Activated CD4-positive, alpha-beta T cell treated with anti-CD3 and anti-CD28 coated beads, Interleukin-2, amount 10 ng/mL, durations not matched to agents 7 days and 5 days (primary cell): ENCODE measurements at places on chromosomes 5 and 9.
A peak's percentile ranks its signal among the peaks of the same experiment; 100 is the strongest.

DNA sequence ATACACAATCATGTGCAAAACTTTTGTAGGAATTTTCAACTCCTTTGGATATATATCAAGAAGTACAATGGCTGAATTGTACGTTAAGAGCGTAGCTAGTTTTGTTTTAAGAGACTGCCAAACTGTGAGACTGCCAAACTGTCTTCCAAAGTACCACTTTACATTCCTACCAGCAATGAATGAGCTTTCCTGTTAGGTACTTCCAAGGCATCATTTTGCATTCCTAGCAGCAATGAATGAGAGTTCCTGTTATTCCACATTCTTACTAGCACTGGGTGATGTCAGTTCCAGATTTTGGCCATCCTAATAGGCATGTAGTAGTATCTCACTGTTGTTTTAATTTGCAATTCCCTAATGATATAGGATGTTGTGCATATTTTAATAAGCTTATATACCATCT, 219.3 kb downstream of the KCNN2 start:
- no peak for DNase-seq

GRCh38 chr5:139639619-139640380, 8.3 kb upstream of the CXXC5 start:
- no peak for DNase-seq

- DNase-seq, result no peak
Measured at GRCh38 chr5:97096191-97096590, 46.2 kb downstream of the LIX1 start.

DNA sequence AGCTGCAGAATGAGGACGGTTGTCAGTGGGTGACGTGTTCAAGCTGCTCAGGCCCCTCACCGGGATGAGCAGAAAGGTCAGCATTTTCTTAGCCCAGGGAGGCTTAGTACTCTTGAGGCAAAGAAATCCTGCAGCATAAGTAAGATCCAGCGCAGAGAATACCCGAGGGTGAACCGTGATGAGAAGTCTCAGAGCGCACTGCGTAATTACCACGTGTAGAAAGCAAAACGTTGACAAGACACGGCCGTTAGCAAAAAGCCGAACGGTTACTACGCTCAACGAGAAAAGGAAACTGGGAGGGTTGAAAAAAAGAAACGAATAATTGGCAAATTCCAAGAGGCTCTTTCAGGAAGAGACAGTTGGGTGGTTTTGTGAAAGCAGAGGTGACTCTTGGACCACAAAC, 104.0 kb downstream of the COL23A1 start:
- DNase-seq, result no peak

DNA sequence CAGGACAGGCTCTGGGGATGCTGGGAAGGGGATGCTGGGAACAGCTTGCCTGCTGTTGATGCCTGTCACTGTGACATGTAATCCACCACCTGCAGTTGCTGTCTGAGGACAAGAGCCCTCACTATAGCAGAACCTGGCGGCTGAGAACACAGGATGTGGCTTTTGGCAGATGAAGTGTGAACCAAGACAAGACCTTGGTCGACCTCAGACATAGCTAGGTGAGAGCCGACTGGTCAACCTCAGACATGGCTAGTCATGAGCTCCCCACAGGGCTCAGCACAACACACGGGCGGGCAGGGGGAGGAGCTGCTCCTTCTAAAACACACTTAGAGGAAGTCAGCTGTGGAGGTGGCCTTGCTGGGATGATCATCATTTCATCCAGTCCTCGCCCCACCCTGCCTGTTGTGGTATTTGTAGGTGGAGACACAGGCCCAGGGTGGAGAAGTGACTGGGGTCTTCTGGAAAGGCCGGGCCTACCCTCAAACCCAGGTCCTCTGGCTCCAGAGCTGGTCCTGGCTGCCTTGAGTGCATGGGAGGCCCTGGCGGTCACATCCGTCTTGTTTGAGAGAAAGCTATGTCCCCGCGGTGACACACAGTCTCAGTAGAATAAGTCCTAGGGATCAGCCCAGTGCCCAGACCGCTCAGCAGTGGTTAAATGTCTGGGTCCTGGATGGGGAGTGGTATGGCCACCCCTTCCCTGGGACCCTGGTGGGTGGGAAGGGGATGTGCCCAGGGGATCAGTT, 6.1 kb downstream of the SUSD3 start:
- DNase-seq, result peak; percentile 96

GRCh38 chr9:121582641-121583040, 68.8 kb upstream of the DAB2IP start:
- no peak for DNase-seq

GRCh38 chr9:35569206-35569605, 35.9 kb upstream of the TESK1 start:
- no peak for DNase-seq

DNA sequence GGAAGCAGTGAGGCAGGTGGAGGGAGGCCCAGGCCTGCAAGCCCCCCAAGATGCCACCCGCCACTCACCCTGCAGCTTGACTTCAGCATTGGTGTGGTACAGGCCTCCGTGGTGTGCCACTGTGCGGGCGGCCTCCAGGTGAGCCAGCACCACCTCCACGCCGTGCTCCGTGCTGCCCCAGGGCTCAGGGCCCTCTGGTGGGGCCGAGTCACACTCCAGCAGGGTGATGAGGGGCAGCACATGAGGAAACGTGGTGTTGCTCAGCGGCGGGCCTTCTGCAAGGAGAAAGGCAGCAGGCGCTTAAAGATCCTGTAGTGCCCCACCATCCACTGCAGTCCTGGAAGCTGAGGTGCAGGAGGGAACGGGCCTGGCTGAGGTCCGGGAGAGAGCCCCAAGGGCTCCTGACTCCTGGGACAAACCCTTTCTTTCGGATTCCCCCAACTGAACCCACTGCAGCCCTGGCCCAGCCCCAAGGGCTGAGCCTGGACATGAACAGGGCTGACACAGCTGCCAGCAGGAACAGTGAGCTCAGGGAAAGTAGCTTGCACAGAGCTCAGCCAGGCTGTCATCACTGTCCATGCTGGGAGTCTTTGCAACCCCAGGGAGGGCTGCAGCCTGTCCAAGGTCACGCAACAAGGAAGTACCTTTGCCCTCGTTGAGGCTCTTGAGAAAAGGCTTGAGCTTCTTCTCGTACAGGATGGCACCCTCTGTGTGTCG, 4.7 kb upstream of the TOR2A start:
- no peak for DNase-seq

- no peak for DNase-seq
Measured at GRCh38 chr5:6545036-6545693, 87.7 kb downstream of the NSUN2 start.

- no peak for DNase-seq
Measured at GRCh38 chr9:12785941-12786340, 11.1 kb downstream of the LURAP1L start.

- no peak for DNase-seq
Measured at GRCh38 chr9:69916950-69917349, 96.3 kb downstream of the CFAP95 start.

- no peak for DNase-seq
Measured at GRCh38 chr9:123946101-123946821, 16.3 kb upstream of the DENND1A start.

DNA sequence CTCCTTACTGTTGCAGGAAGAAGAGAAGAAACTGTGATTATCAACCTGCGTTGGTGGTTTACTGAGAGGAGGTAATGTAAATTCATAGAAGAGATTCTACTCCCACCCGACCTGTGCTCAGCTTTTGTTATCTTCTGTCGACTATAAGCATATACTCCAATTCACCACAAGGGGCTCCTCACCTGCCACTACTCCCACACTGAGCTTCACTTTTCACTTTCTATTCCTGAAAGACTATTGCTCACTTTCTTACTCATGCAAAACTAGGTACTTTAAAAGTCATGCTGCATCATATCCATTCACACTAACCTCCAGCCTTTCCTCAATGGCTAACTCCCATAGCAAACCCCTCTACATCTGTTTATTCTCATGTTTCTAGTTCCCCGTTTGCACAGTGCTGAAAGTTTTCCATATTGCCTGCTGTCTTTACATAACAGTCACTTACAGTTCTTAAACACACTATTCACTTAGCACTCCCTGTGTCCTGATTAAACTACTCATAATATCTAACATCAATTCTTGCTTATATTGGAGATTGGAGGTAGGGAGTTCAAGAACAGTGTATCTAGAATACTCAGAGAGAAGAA, 1062.6 kb downstream of the NR2F1-AS1 start:
- DNase-seq, result no peak

GRCh38 chr9:134323741-134324358, 2.4 kb upstream of the RXRA start:
- DNase-seq, result no peak
